ENCODE measurements at places on chromosomes 16 and 17.

GRCh38 chr17:17361543-17361866 lies 58.3 kb downstream of the NT5M start:
- no peak for DNase-seq

DNA sequence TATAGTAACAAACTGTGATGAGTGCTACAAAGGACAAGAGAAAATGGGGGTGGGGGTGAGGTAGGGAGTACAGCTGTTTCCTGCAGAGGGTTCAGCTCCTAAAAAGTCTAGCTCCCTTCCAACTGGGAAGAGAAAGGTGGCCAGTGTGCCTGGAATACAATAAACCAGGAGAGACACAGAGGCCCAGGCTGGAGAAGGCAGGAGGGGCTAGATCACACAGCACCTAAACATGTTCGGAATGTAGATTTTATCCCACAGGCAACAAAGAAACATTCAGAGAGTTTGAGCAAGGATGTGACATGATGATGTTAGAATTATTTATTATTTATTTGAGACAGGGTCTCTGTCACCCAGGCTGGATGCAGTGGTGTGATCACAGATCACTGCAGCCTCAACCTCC lies 10.2 kb downstream of the TEX2 start:
- no peak for DNase-seq

- DNase-seq = no peak
These were observed 122.0 kb upstream of the NACA2 start for GRCh38 chr17:61713035-61713434.

DNA sequence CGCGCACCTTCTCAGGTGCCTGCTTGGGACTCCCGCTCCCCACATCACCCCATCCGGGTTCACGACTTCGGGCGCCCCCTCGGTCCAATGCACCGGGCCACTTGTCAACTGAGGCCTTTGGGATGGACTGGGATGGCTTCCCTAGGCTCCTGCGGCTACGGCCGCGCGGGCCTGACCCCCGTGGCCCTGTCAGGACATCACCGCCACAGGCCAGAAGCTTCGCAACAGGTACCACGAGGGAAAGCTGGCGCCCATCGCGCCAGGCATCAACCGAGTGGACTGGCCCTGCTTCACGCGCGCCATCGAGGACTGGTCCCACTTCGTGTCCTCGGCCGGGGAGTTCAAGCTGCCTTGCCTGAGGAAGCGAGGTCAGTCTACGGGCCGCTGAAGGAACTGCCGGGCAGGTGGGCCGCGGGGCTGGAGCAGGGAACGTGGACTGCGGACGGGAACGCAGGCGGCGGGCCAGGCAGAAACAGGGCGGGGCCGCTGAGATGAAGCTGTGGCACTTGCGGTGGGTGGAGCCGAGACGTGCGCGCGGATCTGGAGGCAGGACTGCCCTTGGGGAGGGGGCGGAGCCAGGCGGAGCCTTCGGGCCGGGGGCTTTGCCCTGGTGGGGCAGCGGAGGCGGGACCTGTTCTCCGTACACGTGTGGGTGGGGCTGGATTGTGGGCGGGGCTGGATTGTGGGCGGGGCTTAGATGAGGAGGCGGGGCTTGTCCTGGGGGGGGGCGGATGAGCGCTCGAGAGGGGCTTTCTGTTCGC lies 13.7 kb upstream of the CNGB1 start:
- peak; percentile 75 for DNase-seq

DNA sequence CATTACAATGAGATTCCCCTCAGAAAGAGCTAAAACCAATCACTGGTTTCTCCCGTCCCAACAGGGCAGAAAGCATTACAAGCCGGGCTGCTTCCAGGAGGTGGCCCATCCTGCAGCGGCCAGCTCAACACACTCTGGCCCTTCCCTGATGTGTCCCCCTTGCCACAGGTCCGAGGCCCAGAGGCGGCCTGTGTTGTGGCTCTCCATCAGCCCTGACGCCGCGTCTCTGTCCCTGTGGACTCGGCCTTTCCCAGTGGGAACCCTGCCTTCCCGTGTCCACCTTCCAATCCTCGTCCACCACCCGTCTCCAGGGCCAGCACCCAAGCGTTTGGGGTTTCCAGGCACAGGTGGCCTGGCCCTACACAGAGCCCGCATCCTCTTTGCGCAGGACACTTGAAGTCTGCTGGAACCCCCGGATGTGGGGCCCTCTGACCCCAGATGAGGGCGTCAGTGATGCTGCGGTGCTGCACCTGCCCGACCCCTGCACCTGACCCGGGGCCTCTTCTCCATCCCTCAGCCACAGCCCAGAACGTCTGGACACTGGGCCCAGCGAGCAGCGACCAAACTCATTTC lies 21.1 kb downstream of the RAB40B start:
- no peak for DNase-seq

DNA sequence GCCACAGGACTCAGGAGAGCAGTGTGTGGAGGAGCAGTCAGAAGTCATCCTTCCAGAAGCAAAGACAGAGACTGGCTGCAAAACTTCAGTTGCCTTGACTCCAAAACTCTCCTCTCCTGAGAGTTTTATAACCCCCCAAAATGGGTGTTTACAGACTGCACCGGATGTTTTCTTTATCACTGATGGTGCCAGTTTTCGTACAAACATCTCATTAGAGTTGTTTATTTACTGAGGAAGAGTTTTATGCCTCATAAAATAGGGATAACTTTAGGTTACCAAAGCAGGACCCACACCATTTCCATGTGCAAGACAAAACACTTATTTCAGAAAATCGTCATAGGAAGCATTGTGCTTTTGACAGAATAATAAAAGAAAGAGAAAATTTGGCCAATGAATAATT lies at the start of gene KRT40:
TSS of gene KRT40 (minus strand) at position 101 of the 400 bp plus-strand sequence. CDS start at position 48, 53 bp downstream.
- no peak for DNase-seq

DNA sequence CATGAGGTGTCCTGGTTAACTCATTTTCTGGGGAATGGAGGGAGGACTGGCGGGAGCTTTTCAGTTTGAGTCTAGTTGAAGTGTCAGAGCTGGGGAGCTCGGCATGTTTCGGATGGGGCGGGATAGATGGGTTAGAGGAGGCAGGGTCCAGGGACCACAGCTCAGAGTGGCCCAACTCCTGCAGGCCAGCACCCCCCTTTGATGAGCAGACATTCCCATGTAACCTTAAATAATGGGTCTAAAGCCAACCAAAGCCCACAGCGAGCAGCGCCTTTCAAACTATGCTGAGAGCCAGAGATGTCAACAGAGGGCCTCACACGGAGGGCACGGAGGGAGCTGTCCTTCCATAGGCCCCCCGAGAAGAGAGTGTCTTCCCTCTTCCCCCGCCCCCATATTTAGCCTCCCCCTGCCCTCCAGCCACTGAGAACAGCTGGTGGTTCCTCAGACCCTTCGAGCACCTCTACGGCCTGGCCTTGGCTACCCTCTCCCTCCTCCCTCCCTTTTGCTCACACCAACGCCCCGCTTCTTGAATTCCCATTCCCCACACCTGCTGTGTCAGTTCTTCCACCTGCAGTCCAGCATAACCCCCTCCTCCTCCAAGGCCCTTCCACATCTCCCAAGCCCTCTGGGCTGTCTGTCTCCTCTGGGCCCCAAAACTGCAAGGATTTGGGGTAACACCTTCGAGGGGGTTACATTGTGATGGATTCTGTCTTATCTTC lies 21.8 kb downstream of the RAB11FIP4 start:
- no peak for DNase-seq
